GDM1 (cell line): ENCODE measurements at places on chromosomes 3 and 15.

GRCh38 chr3:8371960-8372463 is 129.6 kb upstream of the LMCD1 start:
- DNase-seq: no peak

DNA sequence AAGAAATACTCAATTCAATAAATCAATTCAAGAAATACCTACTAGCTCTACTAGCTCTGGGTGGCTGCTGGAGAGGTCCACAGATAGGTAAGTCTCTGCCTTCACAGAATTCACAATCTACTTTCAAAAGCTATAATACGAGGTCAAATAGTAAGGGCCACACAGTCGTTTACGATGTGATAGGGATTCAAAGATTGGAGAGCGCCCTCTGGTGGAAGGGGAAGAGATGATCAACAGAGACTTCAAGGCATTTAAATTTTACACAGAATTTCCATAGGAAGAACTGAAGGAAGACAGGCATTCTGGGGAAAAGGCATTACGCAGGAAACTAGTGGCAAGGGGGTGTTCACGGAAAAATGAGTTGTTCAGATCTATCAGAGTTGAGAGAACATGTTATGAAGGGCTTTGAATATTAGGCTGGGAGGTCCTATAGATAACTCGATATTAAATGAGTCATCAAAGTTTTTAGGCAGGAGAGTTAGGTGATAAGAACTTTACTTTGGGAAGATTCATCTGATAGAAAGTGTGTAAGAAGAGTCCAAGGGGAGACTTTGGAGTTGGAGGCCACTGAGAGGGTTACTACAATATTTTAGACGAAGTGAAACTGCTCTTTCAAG is 128.8 kb downstream of the FRMD5 start:
- peak; percentile 19 for DNase-seq

- DNase-seq: no peak
Observed at GRCh38 chr3:65439641-65440284, 599.0 kb downstream of the MAGI1 start.

GRCh38 chr15:50978580-50978979 is 70.1 kb downstream of the AP4E1 start:
- no peak for DNase-seq

GRCh38 chr15:29840926-29841325 is 18.7 kb upstream of the TJP1 start:
- DNase-seq: no peak

DNA sequence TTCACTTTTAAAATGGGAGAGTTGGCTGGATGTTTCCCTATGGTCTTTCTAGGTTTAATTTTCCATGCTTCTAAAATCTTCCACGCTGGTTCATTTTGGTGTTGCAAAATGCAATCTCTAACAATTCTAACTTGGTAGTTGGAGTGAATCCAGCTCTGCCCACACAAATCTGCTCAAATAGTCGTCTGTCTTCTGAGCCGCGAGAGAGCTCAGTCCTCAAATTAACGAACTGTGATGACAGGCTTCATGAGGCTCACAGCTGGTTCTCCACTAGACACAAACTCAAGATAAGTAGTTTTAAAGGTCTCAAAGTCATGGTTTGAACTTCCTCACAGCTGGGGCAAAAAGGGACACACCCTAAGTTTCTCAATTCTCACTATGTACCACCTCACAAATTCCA is 178.6 kb upstream of the LYSMD4 start:
- DNase-seq: no peak

GRCh38 chr3:143658861-143659260 is 189.4 kb downstream of the SLC9A9 start:
- no peak for DNase-seq

DNA sequence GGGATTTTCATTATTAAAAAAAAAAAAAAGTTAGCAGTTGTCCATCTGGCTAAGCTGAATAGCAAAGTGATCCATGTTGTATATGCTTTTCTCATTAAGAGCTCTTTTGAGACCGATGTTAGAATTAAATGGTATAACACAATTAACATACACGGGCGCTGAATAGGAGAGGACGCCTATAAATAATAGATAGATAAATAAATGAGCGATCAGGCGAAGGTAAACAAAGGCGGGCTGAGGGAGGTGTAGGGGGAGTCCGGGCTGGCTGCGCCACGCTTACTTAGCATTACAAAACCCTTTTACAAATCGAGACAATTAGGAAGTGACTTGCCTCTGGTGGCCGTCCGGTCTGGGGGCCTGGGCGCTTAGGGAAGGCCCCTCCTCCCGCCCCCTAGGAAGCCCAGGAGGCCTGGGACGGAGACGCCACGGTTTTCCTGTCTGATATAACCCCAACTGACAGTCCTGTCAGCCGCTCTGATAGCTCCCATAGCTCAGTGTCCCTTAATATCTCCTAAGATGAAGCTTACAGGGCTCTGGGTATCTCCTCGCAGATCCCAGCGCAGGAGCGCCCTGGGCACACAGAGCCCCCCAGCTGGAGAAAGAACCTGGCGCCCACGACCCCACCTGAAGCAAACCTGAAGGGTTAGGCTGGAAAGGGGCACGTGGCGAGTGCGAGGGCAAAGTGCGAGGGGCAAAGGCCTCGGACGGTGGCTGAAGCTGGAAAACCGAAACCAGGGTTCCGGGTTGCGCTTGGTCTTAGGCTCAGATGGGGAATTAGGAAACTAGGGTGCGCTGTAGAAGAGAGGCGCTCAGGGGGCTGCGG is 3.6 kb downstream of the SOX14 start:
- DNase-seq: no peak

GRCh38 chr3:57949785-57950615 is 58.2 kb upstream of the FLNB start:
- no peak for DNase-seq

GRCh38 chr3:195110647-195111318 is 160.2 kb downstream of the XXYLT1 start:
- DNase-seq: peak; percentile 81

DNA sequence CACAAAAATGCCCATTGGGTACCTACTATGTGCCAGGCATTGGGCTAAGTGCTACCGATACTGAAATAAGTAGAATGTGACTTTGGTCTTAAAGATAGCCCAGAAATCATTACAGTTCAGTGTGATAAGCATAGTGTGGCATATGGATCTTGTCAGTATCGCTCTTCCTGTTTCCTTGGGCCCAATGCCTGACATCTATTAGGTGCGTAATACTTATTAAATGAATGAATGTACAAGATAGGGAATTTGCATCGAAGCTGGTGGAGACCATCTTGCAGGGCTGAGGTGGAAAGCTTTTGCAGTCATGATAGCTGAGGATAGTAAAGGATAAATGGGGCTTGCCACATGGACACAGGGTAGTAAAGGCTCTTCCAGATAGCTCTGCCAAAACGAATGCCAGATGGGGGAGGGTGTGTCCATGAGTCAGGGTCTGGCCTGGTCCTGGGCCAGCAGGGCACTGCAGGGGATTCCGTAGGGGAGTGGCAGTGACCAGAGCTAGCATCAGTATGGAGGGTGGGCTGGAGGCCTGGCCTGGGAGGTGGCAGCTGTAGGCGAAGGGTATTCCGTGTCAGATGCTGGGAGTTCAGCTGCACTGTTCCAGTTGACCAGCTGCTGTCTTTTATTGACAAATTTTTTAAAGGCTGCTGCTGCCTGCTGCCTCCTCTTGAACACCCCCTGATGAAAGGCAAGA is 23.5 kb downstream of the TSEN2 start:
- DNase-seq: no peak

DNA sequence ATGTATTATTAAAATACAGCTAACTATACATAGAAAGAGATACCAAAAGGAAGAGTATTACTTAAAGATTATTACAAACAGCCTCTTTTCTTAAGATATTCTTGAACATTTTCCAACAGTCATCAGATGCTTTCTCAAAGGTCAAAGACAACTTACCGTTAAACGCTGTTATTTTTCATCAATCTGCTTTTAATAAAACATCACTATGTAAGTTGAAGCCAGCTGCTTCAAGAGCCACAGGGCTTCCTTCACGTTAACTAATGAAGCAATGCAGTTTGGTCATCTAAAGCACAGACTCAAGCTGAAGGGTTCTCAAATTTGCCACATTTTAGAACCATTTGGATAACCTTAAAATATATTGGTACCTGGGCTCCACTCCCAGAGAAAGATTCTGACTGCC is 578.8 kb downstream of the ROBO2 start:
- no peak for DNase-seq

GRCh38 chr3:111617912-111618601 is 22.9 kb upstream of the ZBED2 start:
- DNase-seq: no peak

DNA sequence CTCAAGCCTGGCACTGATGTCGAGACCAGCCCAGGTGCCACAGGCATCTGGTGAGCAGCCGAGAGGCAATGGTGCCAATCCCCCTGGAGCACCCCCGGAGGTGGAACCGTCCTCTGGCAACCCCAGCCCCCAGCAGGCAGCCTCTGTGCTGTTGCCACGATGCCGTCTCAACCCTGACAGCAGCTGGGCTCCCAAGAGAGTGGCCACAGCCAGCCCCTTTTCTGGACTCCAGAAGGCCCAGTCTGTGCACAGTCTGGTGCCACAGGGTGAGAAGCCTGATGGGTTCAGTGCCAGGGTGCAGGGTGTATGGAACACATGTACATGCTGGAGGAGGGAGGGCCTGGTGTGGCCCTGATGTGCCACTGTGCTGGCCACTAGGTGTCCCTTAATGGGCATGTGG is 4.9 kb upstream of the JMJD7 start:
- DNase-seq: no peak

GRCh38 chr15:26191193-26191592 is 328.1 kb upstream of the ATP10A start:
- no peak for DNase-seq

DNA sequence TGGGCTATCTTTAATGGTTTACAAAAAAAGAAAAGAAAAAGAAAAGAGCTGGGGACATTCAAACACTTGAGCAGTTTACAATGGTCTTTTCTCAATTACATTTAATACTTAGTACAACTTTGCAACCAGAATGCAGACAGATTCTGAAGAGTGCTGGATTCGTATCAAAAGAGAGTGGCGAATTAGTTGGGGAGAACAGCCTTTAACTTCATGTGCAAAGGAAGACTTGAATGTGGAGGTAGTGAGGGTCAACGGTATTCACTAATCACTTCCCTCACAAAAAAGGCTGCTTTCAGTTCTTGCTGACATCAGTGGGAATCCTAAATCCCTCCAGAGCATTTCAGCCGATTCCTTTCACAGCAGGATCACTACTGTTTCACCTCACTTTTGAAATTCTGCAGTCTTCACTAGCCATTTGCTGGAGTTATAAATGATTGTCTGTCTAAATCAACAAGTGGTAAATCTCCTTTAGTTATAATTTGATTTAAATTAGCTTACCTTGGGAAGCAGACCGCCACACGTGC is 323.0 kb upstream of the SEMA6D start:
- DNase-seq: no peak

DNA sequence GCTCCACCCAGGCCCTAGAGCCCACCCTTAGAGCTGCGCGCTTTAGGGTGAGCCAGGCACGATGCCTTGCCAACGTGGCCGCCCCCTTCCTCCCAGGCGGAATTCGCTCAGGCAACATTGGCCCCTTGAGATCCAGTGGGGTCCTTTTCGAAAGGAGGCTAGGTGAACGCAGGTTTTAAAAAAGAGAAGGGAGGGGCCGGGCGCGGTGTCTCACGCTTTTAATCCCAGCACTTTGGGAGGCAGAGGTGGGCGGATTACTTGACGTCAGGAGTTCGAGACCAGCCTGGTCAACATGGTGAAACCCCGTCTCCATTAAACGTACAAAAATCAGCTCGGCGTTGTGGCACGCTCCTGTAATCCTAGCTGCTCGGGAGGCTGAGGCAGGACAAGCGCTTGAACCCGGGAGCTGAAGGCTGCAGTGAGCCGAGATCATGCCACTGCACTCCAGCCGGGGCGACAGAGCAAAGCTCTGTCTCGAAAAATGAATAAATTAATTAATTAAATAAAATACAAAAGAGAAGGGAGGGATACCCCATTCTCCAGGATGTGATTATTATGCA is 984 bp upstream of the RPP25 start:
- DNase-seq: no peak

GRCh38 chr3:61780455-61781228 is 219.3 kb downstream of the PTPRG start:
- no peak for DNase-seq

DNA sequence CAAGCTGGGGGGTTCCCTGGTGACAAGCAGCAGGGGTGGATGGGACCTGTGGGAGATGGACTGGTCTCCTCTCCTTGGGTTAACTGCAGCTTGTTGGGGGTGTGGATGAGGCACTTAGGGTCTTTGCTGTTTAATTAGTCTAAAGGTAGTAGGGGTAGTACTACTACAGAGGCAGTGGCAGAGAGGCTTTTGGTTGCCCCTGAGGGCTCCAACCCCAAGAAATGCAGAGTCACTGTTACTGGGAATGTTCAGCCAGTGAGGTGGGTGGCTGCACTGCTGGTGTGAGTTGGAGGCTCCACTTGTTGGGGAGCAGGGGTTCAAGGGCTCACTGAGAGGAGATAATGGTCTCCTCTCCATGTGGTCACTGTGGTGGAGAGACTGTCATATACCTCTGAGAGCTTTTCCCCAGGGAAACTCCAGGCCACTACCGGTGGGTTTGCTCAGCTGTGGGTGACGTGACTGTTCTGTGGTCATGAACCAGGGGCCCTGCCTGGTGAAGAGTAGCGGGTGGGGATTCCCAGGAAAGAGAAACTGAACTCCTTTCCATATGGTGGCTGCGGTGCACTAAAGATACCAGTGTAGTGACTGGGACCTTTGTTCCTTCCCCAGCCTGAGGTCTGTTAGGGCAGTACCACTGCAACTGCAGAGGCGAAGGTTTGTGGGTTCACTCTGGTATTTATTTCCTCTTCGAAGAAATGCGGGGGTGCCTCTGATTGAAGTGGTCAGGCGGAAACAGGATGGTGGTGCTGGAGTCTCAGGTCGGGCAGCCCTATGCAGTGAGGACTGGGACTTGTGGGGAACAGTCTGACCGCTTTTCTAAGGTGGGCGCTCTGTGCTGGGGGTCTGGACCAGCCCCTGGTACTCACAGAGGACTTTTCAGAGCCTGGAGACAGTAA is 68.9 kb upstream of the TNFSF10 start:
- DNase-seq: peak; percentile 35

GRCh38 chr3:51620543-51620942 is 50.5 kb upstream of the TEX264 start:
- no peak for DNase-seq

DNA sequence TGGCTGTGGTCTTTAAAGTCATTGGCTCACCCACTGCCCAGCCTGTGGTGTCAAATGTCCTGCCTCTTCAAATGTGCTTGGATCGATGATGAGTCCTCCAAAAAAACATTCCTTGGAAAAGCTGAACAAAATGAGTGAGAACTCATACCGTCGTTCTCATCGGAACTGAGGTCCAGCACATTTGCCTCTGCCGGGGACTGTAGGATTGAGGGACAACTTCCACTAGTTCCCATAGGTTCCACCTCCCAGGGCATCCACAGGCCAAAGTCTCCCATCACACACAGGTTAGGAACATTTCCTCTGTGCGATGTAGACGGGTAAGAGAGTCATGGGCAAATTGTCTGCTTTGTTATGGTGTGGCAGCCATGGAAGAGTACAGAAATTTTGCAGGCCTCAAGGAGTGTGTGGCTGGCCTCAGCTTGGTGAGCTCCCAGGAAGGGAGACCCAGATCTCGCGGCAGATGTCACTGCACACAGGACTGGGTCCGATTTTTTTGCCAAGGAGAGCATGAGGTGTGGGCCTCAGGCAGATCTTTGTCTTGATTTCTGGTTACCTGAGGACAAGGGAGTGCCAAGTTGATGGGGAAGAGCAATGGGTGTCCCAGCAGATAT is 115.7 kb downstream of the SNRPN start:
- no peak for DNase-seq
